HCT116 (cell line): ENCODE measurements at places on chromosomes 3 and 15. TPM values are rescaled to one million over a fixed set of nuclear protein-coding genes. Genes with fewer than 3 reads are reported as not detected.
A peak's percentile ranks its signal among the peaks of the same experiment; 100 is the strongest.

LRRIQ4 gene
- not detected for total RNA-seq

DNASE1L3 gene
- total RNA-seq, result not detected

GRCh38 chr3:161108840-161109239 is 3.7 kb upstream of the B3GALNT1 start:
- DNase-seq, result peak; percentile 22

DNA sequence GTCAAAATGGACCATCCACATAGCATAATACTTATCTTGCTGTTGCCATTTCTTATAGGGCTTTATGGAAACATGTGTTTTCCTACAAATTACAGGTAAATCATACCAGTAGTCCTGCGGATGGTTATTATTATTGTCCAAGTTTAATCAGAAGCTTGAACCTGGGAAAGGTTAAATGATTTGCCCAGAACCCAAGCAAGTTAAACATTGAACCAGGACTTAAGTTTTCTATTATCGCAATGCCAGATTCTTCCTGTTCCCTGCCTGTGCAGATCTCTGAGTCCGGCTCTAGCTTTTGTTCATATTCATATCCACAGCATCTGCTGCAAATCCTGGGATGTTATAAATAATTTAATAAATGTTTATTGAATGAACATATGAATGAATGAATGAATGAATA is 12.5 kb downstream of the LPP start:
- DNase-seq, result no peak

- DNase-seq, result no peak
These were observed 1.3 kb upstream of the LRRC58 start for GRCh38 chr3:120350401-120350941.
